NCI-H1105 (cell line): ENCODE measurements at places on chromosomes 5 and 9.

DNA sequence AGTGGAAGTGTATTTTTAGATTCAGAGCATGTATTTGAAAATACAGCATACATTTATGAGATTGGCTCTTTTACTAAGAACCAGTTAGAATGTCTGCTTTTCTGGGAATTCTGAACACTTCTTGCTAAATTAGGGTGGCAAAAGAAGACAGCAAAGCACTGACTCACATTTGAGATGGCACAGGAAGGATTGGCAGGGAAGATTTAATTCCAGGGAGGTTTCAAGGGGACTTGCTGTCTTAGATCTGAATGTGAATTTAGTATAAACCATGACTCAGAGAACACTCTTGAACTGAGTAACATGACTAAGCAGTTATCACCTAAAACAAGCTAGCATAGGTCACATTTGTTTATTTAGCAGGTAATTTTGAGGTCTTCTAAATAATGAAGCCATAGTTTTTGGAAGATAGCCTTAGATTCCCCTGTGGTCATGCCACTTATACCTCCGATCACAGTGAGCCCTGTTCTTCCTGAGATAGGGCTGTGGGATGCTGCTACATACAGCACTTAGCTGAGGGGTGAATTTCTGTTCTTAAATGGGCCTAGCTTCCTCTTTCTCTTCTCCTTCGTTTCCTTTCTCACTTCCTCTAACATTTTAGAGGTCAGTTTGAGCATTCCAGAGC lies 173.8 kb downstream of the PCSK1 start:
- DNase-seq, result no peak

DNA sequence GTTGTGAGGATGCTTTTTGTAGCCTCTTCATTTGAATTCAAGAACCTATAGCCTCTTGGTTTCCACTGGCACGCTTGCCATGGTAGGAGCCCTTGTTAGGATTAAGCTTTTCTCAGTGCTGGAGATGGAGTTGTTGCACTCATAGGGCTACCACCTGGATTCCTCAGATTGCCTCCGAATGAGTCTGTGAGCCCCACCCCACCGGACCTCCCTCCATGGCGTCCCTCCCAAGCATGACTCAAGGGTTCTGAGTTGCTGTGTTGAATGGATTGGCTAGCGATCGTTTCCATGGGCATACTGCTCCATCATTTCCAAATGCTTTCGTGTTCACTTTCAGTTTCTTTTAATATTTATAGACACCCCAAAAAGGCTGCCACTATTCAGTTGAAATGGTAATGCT lies 69.9 kb downstream of the DAPK1 start:
- DNase-seq, result no peak

DNA sequence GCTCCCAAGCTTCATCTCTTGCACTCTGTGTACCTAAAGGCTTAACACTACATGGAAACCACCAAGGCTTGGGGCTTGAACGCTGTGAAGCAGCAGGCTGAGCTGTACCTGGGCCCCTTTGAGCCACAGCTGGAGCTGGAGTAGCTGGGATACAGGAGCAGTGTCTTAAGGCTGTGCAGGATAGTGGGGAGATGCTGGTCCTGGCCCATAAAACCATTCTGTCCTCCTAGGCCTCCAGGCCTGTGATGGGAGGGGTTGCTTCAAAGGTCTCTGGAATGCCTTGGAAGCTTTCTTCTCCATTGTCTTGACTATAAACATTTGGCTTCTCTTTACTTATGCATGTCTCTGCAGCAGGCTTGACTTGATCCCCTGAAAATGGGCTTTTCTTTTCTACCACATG lies 42.3 kb upstream of the DAPK1 start:
- DNase-seq, result no peak

DNA sequence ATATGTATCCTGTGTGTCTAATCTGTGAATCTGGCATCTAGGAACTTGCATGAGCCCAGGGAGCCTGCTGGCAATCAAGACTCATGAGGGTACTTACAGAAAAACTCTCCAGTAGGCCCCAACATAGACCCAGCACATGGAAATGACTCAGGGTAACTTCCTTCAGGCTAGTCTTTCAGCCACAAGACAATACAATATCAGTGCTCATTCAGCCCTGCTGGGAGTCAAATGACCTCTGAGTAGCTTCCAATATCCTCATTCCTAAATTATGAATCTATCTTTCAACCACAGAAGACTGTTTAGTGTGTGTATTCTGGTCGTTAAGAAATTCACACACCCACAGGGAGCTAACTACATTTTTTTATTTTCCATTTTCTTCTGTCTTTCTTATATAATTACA lies 1273.0 kb downstream of the EFNA5 start:
- DNase-seq, result no peak

DNA sequence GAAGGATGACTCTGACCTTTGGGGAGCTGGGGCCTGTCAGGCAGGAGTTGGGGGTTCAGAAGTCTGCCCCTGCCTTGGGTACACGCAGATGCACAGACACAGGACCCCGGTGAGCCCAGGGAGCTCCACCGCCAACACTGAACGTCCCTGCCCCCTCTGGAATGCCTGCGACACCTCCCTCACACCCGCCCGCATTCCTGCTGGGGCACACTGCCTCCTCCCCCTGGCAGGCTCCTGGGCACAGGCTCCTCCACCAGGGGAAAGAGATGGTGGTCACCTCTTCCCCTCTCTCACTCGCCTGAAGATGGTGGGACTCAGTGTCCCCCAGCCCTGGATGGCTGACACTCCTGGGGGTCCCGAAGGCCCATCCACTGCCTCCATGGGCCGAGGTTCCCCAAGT lies 12.0 kb downstream of the CRB2 start:
- DNase-seq, result no peak

DNA sequence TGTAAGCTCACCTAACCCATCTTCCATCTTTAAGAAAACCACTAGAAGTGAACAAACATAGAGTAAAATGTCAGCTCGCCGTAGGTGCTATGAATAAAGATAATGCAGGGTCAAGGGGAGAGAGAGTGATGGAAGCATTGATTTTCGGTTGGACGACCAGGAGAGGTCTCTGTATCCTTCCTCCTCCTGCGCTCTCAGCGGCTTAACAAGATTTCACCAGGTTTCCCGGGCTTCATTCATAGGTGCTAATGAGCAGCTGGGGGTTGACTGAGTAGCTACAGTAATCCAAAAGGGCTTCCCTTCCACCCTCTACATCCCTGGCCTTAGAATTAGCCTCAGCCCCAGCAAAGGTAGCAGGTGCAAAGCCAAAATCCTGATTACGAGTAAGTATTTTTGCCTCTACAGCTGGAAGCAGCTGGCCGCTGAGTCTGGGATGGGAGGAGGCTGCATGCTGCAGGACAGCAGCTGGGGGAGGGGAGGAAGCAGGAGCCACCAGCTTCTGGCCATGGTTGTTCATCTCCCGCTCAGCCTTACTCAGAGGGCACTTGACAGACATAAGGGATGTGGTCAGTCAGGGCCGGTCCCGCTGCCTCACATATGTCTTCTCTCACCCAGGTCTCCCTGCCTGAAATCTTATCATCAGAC lies 112.0 kb upstream of the IL12B start:
- no peak for DNase-seq

GRCh38 chr9:91026266-91026665 lies 224.6 kb downstream of the SYK start:
- no peak for DNase-seq

DNA sequence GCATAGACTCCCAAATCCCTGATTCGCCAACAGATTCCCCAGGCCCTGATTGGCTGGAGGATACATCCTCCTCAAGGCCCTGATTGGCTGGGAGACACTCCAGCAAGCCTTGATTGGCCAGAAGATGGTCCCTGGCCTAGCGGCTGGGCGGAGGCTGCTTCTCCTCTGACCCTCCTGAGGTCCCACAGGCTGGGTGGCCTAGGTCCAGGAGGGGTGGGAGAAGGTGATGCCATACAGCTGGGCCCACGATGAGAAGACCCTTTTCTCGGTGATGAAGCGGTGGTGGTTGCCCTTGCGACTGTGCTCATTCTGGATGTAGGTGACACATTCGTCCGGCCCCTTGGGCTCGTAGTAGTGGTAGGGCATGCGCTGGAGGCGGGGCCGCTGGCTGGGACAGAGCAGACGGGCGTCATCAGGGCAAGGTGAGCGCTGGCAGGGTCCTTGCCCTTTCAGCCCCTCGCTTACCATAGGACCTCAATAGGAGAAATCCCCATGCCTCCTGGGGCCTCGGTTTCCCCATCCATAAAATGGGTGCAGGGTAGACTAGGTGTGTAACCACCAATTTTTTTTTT lies 9.0 kb upstream of the AK1 start:
- DNase-seq, result no peak

DNA sequence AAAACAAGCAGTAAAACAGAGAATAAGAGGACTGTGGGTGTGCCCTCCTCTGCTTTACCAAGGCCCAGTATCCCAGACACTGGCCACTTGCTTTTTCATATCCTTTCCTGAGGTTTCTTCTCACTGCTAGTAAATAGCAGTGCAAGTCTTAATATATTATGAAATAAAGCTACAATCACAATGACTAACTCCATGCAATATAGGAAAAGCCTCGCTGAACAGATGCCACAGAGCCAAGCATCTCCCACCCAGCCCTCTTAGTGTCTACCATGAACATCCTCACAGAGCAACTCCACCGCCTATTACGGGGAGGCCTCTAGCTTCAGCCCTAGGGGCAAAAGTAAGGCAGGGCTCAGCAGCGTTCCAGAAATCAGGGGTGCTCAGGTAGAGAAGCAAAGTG lies 130.7 kb upstream of the LHFPL2 start:
- DNase-seq, result no peak

DNA sequence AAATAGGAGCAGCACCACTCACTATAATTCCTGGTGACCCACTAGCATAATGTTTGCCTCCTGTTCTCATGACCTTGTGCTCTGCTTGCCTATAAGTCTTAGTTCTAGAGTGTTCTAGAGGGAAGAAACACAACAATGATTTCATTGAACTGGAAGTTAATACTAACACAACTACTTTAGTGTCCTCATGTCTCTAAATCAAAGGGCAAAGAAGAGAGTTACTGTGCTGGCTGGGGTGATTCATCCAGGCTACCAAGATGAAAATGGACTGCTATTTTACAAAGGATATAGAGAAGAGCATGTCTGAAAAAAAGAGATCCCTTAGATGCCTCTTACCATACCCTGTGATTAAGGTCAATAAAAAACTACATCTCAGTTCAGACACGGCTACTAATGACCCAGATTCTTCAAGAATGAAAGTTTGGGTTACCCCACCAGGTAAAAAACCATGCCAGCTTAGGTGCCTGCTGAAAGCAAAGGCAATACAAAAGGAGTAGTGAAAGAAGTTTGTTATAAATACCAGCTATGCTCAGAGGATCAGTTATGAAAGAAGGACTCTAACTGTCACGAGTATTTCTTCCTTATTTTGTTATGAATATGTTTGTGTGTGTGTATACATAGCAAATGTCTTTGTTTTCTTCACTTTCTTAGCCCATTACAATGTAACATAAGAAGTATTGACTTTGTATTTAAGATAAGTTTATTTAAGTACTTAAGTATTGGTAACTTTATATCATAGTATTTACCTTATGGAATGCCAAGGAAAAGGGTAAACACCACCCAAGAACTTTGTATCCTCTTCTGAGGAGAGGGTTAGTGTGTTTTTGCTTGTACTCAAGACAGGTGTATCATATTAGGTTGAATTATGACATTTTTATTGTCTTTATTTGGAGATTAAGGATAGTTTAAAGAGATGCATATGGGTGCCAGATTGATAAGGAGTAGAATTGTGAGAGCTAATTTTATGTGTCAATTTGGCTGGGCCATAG lies 314.1 kb upstream of the PTGER4 start:
- DNase-seq, result no peak

GRCh38 chr5:60687927-60688720 lies 11.8 kb downstream of the DEPDC1B start:
- no peak for DNase-seq

GRCh38 chr5:96329886-96330529 lies 103.0 kb downstream of the PCSK1 start:
- DNase-seq, result no peak

GRCh38 chr5:71706906-71707305 lies 12.2 kb upstream of the CARTPT start:
- DNase-seq, result no peak

DNA sequence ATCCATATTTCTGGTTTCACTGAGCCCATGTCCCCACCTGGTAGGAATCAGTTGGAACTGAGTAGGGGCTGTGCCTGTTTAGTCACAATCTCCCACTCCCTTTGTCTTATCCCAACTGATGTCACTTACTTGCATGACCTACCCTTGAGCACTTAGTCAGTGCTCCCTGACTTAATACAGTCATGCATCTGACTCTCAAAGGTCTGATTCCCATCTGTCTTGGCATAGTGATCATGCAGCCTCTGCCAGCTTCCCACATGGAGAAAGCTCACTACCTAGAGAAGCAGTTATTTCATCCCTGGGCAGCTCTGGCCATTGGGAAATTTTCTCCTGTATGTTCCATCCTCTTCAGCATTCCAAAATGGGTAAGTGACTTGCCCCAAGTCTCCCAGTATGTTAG lies 24.8 kb downstream of the ABLIM3 start:
- DNase-seq, result no peak

- no peak for DNase-seq
Measured at GRCh38 chr9:90449213-90449925, 193.3 kb downstream of the DIRAS2 start.

DNA sequence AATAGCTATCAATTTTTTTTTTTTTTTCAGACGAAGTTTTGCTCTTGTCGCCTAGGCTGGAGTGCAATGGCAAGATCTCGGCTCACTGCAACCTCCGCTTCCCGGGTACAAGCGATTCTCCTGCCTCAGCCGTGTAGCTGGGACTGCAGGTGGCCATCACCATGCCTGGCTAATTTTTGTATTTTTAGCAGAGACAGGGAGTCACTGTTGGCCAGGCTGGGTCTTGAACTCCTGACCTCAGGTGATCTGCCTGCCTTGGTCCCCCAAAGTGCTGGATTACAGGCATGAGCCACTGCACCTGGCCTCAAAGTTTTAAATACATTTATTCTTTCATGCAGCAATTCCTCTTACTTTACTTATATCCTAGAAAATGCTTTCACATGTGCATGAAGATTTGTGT lies 17.6 kb downstream of the TRIM14 start:
- no peak for DNase-seq

DNA sequence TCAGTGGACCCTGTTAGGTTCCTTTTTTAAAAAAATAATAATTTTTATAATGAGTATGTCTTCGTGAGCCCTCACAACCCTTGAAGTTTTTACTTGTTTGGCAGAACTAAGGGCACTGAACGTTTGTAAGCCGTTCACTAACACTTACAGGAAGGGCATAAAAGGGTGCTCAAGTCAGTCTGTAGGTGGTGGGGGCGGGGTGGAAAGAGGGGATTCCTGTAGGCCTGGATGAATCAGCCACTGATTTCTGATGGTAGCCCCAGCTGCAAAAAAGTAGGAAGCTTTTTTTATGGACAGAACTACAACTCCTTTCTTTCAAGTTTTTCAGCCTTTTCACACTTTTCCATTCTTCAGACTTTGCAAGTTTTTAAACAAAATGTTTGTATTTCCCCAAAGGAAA lies 35.8 kb downstream of the PIK3R1 start:
- no peak for DNase-seq
